ENCODE measurements at places on chromosomes 4 and X.

GRCh38 chr4:56655209-56655626, 25.9 kb downstream of the HOPX start:
- DNase-seq = no peak

- DNase-seq = no peak
Observed at GRCh38 chr4:108037884-108038283, 48.2 kb downstream of the HADH start.

GRCh38 chr4:144574000-144574399, 72.0 kb upstream of the HHIP start:
- DNase-seq = no peak

DNA sequence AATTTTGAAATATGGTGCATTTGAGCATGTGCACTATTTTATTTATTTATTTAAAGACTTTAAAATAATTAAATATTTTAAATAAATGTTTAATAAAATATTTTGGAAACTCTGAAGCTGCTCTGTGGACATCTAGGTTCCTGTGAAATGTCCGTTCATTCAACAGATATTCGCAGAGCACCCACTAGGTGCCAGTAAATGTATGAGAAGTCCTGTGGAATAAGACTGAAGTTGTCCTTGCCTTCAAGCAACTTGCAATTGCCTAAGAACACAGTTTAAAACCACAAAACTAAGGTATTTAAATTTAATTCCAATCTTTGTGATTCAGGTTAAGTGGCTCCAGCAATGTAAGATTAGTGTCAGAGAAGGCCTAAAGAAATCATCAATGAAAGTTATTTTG, 306.7 kb downstream of the GBA3 start:
- peak; percentile 16 for DNase-seq

- DNase-seq = no peak
Observed at GRCh38 chrX:39827951-39828350, 269.8 kb downstream of the BCOR start.

GRCh38 chrX:131063613-131064012, 5.5 kb downstream of the ARHGAP36 start:
- peak; percentile 3 for DNase-seq

GRCh38 chrX:154602766-154603437, 16.2 kb downstream of the CTAG1B start:
- no peak for DNase-seq
